Osteoblast (primary cell): ENCODE measurements at places on chromosomes 3 and 15. TPM values are rescaled to one million over a fixed set of nuclear protein-coding genes. Genes with fewer than 3 reads are reported as not detected.

GRCh38 chr3:161316006-161316689, 55.2 kb downstream of the SPTSSB start:
- DNase-seq = no peak

GRCh38 chr3:23068016-23068728, 135.0 kb upstream of the UBE2E2 start:
- DNase-seq = no peak

GRCh38 chr3:172161133-172161789, 121.9 kb downstream of the FNDC3B start:
- no peak for DNase-seq

GRCh38 chr3:73449774-73450173, 175.0 kb downstream of the PDZRN3 start:
- no peak for DNase-seq

Gene MED12L
- 0.59 and 2.2 TPM in 2 replicates for total RNA-seq

Gene TRPC1
- total RNA-seq = 19.9 and 32.1 TPM in 2 replicates

GRCh38 chr3:127764301-127764700, 58.0 kb downstream of the MGLL start:
- DNase-seq = peak; percentile 73
